ENCODE measurements at places on chromosomes 13 and 19. TPM values are rescaled to one million over a fixed set of nuclear protein-coding genes. Genes with fewer than 3 reads are reported as not detected.

Gene FCER2
- total RNA-seq: not detected

Gene KLC3
- not detected for total RNA-seq

Gene CPT1C
- total RNA-seq: 20.0 TPM

DNA sequence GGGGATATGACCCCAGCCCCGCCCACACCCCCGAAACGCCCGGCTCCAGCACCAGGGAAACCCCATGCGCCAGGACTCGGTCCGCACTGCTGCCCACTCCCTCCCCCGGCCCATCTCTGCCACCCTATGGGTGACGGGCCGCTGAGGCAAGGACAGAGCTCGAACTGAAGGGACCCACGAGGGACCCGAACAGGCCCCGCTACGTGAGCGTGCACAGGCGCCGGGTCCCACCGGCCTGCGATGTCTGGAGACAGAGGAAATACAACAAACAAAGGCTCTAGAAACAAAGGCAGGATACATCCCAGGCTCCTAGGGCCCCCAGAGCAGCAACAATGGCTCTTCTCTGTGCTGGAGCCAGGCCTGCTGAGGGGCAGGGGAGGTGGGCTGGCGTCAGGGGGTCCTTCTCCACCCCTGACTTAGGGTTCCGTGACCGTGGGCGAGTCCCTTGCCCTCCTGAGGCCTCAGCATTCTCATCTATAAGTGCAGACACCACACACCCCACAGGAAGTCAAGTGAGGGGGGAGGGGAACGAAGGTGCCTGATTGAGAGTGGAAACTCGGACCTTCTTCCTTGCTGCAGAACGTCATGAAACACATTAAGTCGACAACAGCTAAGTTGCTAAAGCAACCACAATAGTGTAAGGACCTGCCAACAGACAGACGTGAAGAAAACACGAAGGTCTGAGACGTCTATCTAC is 3.1 kb downstream of the ABHD17A start:
- no peak for DNase-seq

DNA sequence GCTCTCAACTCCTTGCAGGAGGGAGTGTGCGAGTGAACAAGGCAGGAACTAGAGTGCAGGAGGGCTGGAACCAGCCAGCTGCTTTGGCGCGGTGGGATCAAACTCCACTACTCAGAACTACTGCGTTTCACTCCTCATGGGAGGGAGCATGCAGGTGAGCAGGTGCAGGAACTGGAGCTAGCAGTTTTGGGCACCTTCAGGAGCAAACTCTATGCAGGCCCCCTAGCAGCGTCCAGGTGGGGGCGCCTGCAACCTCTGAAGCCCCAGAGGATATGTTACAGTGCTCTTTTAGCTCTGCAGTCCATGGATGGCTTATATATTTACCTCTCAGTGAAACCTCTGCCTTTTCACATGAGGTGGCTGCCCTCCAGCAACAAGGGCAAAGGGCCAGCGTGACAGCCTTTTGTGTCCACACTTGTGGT is 1303.4 kb downstream of the PCDH9 start:
- no peak for DNase-seq

DNA sequence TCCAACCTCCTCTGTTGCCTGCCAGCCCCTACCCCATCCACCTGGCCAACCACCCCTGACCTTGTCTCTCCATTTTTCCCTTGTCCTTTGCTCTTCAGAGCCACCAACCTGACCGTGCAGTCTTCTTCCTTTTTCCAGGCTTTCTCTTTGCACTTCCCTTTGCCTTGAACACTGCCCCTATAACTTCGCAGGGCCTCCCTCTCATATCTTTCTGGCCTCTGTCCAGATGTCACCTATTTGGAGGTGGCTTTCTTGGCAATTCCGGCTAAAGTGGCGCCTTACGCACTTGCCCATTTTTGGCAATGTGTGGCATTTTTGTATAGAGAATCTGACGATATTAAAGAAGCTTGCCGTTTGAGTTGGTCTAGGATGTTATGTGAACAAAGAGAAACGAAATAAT is 844 bp downstream of the ZNF543 start:
- DNase-seq: no peak

DNA sequence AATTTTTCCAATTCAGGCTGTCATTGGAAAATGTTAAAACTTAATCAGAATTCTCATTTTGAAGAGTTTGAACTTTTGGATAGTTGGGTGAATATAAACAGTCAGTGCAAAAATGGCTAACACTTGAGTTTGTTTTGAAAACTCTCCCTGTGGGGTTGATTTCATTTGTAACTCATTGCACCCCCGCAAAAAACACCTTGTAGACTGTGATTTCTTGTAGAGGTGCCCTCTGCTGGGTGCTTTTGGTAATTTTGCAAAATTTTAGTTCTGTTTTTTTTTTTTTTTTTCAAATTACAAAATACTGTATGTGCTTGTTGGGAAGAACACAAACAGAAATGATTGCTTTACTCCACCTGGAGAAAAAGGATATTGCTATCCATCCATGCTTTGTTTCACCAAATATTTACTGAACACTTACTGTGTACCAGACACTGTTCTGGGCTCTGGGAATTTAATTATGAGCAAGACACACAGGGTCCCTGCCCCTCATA is 28.2 kb upstream of the GPI start:
- DNase-seq: peak; percentile 48

DNA sequence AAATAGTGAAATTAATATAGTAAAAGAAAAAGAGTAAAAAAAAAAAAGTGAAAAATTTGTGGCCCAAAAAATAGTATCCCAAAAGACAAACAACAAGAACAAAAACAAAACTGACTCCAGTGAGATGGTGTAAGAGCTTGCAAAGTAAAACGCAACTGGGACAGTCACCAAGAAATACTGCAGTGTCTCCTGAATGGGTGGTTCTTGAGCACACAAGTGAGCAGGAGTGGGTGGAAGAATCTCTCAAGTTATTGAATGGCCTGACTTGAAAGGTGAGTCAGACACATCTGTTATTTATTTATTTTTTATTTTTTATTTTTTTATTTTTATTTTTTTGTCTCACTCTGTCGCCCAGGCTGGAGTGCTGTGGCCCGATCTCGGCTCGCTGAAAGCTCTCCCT is 1.9 kb downstream of the ZNF493 start:
- peak; percentile 11 for DNase-seq

DNA sequence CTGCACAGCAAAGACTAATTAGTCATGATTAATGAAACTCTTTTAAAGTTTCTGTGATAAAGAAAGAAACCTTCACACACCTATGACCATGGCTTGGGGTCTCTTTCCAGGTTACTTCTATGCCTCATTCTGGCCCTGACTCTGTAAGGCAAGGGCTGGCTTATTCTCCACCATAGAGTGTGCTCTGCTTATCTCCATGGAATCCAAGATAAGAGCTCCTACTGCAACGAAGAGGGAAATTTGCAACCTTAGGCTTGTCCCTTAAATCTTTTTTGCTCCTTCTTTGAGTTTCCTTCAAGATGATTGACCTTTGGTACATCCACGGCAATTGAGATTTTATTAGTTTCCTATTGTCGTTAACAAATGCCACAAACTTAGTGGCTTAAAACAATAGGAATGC is 239.9 kb downstream of the SPRY2 start:
- no peak for DNase-seq

GRCh38 chr13:23074075-23074828 is 106.5 kb upstream of the SGCG start:
- no peak for DNase-seq

DNA sequence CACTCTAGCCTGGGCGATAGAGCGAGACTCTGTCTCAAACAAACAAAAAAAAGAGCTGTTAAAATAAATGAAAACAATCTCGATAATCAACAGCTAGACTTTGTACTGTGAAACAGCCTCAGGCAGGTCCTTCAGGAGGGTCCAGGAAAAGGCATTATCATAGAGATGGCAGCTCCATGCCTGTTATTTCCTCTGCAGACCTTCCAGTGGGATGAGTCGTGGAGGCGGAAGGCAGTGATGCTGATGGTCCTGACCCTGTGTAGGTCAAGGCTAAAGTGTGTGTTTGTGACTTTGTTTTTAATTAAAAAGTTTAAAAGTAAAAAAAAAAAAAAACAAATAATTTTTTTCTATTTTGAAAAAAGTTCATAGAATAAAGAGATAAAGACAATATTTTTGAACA is 117.4 kb downstream of the TNFRSF19 start:
- no peak for DNase-seq

- DNase-seq: no peak
These were observed 75.6 kb downstream of the SCEL start for GRCh38 chr13:77611068-77611467.

- no peak for DNase-seq
These were observed 8.4 kb downstream of the B3GNT3 start for GRCh38 chr19:17803264-17803896.

Measured in fibroblast of villous mesenchyme (primary cell).